ENCODE measurements at places on chromosomes 7 and 10.

DNA sequence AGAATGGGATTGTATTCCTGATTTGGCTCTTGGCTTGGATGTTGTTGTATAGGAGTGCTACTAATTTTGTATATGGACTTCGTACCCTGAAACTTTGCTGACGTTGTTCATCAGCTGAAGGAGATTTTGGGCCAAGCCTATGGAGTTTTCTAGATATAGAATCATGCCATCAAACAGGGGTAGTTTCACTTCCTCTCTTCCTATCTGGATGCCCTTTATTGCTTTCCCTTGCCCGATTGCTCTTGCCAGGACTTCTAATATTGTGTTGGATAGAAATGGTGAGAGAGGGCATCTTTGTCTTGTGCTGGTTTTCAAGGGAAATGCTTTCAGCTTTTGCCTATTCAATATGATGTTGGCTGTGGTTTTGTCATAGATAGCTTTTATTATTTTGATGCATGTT lies 92.3 kb downstream of the CCDC7 start:
- no peak for DNase-seq

DNA sequence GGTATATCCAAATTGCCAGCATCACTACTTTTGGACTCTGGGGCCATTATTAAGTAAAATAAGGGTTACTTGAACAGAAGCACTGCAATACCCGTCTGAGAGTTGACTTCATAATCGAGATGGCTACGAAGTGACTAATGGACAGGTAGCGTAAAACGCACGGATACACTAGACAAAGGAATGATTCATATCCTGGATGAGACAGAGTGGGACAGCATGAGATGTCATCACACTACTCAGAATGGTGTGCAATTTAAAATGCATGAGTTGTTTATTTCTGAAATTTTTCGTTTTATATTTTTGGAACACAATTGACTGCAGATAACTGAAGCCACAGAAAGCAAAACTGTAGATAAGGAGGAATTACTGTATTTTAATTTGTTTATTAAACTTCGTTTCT lies 421.5 kb upstream of the LRGUK start:
- no peak for DNase-seq

GRCh38 chr7:4885317-4885807 lies 1.8 kb upstream of the RADIL start:
- DNase-seq, result no peak

GRCh38 chr10:88239212-88239611 lies 343.9 kb downstream of the RNLS start:
- no peak for DNase-seq

DNA sequence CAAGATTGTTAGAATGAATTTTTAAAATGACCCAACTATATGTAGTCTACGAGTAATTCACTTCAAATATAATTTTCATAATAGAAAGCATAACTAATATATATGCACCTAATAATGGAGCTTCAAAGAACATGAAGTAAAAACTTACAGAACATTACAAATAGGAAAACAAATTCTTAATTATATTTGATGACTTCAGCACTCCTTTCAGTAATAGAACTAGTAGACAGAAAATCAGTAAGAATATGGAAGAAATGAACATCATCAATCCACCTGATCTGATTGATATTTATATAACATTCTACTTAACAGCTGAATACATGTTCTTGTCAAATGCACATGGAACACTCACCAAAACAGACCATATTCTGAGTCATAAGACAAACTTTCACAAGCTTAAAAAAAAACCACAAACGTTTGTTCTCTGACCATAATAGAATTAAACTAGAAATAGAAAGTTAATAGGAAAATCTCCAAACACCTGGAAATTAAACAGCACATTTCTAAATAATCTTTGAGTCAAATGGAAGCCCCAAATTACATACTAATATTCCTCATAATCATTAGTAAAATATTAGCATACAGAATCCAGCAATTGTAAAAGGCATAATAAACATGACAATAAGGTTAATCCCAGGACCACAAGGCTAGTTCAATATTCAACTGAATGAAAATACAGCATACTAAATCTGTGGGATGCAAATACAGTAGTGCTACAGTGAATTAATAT lies 48.0 kb downstream of the BRAF start:
- DNase-seq, result no peak

DNA sequence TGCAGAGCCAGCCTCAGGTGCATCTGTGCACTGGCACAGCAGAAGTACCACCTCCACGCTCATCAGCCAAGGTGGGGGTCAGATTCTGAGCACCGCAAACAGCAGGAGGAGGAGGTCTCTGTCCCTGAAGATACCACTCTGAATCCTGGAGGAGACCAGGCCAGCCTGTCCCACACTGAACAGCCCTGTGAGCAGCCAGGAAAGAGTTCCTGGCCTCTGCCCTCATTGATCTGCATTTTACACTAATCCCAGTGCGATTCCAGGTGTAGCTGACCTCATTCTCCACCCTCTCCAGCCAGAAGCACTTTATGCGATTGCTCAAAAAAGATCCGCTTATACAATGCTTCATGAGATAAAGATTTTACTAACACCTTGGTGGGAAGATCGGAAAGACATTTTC lies 99.1 kb upstream of the CACUL1 start:
- no peak for DNase-seq

- DNase-seq, result peak; percentile 13
Measured at GRCh38 chr7:141071260-141071854, 2.5 kb upstream of the TMEM178B start.

GRCh38 chr7:97623333-97623732 lies 108.6 kb upstream of the TAC1 start:
- DNase-seq, result no peak

DNA sequence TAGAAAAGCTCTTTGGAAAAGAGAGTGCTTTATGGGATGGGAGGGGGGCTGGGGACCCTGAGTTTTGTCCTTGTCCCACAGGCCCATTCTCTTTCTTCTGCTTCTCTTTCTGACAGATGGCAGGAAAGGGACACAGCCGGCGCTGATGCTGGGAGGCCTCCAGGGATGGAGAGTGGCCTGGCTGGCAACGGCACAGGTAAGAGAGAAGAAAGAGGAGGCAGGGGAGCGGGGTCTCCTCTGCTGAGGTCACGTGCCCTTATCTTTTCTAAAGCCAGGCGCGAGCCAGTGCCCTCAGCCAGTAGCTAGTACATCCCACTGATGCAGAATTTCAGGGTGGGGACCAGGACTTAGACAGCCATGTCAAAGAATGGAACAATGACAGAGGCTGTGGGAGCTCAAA lies 9.2 kb downstream of the ZNF775 start:
- no peak for DNase-seq

DNA sequence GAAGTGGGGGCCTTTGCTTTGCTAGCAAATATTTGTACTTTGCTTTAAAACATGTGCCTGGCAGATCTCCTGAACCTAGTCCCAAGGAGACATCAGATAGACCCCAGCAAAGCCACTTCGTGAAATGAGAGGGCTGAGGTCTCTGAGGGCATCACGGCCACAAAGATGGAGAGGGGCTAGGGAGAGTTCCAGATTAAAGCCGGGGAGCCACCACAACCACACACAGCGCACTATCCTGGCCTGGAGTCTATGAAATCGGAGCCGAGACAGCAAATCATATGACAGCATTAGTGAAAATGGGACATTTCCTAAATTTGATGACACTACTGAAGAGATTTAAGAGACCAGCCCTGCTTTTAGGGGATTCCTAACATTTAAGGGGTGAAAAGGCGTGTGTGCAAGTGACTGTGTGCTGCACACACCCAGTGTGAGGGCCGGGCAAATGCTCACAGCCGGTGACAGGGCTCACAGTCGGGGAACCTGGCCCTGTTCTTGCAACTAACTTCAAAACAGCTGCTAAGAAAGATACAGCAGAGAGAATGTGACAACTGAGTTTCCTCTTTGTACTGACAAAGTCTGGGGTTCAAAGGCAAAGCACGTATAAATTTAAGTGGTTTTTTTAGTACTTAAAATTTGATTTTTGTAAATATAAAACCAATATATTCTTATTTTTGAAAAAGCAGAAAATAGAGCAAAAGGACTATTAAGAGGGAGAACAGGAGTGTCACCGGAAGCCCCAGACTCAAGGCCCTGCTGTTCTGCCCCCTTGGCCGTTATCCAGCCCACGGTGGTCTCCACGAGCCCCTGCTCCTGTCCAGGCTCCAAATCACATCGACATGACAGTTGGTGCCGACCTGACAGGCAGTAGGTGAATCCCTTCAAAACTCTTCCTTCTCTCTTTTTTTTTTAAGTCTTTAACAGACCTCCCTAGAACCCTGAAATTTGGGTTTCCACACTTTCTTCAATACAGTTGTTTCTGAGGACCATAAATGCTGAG lies 49.5 kb downstream of the VIPR2 start:
- no peak for DNase-seq

GRCh38 chr7:44796034-44796503 lies 412 bp upstream of the PPIA start:
- no peak for DNase-seq

- DNase-seq, result no peak
Measured at GRCh38 chr10:22670788-22671187, 43.6 kb downstream of the PIP4K2A start.

GRCh38 chr10:124739986-124740368 lies 4.2 kb downstream of the FAM53B start:
- DNase-seq, result no peak

DNA sequence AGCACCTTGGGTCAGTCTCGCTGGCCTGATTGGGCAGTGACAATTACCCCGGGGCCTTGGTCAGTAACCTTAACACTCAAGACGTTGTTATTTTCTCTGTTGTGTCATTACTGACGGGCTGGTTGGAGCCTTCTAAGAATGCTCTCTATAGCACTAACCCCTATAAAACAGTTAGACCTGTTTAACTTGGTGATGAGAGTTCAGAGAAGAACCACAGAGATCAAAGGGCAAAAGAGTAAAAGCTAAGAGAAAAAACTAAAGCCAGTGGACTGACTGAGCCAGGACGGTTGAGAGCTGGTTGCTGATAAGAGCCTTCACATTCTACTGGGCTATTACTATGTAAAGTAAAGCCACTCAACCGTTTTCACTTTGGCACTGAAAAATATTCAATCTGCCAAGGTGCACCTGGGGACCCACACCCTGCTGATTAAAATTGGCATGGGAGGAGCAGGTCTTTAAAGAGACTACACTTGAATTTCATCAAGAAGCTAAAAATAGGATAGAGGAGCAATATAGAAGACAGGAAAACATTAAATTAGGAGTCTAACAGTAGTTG lies 13.6 kb upstream of the ITGB1 start:
- DNase-seq, result no peak

GRCh38 chr7:104240401-104240800 lies 32.6 kb upstream of the ORC5 start:
- no peak for DNase-seq

GRCh38 chr10:100966887-100967286 lies 2.4 kb upstream of the SEMA4G start:
- DNase-seq, result no peak

- DNase-seq, result no peak
Measured at GRCh38 chr10:78890506-78890905, 178.3 kb upstream of the ZMIZ1 start.

- no peak for DNase-seq
Measured at GRCh38 chr10:124536496-124537050, 75.0 kb downstream of the LHPP start.

DNA sequence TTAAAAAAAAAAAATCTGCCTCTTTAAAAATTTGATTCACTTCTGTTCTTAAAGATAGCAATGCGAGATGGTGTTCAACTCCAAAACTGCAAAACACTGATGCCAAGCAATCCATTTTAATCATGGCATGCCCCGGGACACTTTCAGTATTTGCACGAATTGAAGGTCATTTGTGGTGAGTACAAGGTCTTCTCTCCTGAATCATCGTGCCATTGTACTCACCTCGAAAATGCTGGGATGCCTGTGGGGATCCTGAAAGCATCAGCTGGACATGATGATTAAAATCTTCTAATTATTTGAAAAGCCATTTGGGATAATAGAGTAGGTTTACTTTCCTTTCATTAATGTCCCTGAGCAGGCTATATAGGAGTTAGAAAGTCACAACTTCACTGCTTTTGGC lies 125.1 kb upstream of the NRP1 start:
- DNase-seq, result no peak
